ENCODE measurements at places on chromosomes 4 and X.
A peak's percentile ranks its signal among the peaks of the same experiment; 100 is the strongest.

DNA sequence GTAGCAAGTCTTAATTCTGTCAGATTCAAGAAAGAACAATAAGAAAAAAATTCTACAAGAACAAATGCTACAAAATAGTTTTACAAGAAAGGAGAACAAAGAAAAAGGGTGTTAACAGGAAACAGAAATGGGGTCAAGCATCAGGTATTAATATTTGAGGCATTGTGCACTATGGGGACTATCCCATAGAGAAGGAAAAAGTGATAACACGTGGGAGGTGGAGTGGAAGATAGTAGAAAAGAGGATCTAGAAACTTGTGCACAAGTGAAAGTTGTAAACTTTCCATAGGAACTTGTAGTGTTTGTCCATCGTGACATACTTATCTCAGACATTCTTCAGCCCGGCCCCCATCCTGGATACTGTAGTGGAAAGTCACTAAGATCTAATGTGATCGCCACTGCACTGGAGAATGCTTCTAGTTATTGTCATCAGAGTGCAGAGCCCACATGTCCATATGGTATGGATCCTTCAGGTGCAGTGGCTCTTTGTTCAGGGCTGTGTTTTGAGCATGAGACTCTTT, 15.4 kb upstream of the NFXL1 start:
- DNase-seq: no peak

- no peak for DNase-seq
These were observed 356.6 kb upstream of the MAGEB2 start for GRCh38 chrX:29858714-29859113.

GRCh38 chr4:7918981-7919380, 20.7 kb downstream of the AFAP1 start:
- DNase-seq: no peak

GRCh38 chrX:130676861-130677260, 226.1 kb downstream of the ENOX2 start:
- DNase-seq: no peak

DNA sequence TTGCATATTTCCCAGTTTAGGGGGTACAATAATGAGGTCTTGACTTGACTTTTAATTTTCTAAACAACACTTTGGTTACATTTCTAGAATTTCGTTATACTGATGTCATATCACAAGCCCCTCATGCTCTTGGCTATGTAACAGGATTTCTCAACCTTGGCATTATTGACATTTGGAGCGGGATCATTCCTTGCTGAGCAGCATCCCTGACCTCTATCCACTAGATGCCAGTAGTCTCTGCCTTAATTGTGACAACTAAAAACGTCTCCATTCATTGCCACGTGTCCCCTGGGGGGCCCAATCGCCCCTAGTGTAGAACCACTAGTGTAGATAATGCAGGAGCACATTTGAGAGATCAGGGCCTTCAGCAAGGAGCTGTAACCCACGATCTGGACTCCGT, 234.2 kb upstream of the MID1 start:
- DNase-seq: no peak

GRCh38 chr4:161285461-161285860, 878.3 kb downstream of the FSTL5 start:
- no peak for DNase-seq

DNA sequence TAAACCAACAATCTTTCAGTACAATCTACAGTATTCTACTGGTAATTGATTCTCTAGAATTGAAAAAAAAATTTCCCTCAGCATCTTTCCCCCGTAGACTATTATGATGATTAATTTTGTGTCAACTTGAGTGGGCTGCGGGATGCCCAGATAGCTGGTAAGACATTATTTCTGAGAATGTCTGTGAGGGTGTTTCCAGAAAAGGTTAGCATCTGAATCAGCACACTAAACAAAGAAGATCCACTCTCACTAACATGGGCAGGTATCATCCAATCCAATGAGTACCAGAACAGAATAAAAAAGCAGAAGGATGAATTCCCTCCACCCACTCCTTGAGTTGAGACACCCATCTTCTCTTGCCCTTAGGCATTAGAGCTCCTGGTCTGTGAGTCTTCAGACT, 186.1 kb upstream of the MAB21L2 start:
- no peak for DNase-seq

DNA sequence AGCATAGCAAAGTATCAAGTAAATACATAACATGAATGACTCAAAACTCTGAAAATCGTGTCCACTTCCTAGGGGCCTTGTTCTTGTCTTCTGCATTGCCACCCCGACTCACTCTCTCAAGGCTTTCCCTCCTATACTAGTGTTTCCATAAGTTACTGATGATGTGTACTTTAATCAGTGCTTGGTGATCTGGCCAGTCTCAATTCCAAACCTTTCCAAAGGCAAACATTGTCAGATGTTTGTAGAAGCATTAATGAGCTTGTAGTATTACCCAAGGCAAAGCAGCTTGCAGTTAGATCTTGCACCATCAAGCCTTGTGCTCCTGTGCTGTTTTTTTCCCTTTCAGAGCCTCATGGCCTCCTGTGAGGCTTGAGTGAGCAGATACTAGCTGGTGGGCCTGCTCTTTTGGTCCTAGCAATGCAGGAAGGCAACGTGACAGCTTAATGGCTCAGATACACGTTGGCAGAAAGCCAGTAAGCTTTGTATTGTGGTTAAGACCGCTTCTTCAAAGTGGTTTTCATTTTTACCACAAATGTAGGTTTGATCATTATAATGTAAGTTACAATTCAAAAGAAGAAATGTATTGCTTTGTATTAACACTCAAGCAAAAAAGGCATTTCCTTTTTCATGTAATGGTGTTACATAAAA, 51.8 kb downstream of the RBPJ start:
- DNase-seq: peak; percentile 57
